ENCODE measurements at places on chromosomes 4 and X.

GRCh38 chrX:82816001-82816400 lies 692.1 kb upstream of the POU3F4 start:
- no peak for DNase-seq

- DNase-seq, result no peak
Observed at GRCh38 chr4:134695433-134695832, 493.8 kb upstream of the PABPC4L start.

DNA sequence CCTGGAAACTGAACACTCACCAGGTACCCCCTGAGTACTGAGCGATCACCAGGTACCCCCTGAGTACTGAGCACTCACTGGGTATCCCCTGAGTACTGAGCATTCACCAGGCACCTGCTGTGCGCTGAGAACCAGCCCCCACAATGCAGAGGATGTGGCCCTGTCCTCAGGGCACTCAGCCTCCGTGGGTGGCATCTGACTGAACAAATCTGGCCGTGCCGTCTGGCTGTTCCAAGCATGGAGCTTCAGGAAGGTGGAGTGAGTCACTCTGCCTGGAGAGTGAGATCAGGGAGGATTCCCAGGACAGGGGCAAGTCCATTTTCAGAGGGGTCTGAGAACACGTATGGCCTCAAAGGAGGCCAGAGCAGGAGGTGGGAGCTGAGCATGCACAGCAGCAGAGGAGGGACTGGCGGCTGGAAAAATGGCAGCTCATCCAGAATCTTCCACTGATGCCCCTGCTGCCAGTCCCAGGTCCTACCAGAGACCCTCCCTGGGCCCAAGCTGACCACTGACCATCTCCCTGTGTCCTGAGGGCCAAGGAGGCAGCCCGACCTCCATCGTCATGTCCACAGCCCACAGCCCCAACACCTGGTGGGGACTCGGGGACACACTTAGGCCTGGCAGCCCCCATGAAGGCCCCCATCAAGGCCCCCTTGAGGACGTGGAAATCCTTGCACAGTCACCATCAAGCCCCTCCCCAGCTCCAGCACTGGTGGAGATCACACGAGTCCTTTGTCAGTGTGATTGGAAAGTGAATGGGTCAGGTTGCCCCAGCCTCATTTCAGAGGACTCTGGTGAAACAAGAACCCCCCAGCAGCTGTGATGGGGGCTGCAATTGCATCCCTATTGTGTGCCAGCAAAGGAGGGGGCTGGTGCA lies 94.1 kb downstream of the HMX1 start:
- DNase-seq, result no peak

GRCh38 chr4:139568206-139568955 lies 12.4 kb upstream of the SETD7 start:
- DNase-seq, result no peak

- no peak for DNase-seq
Observed at GRCh38 chr4:17493619-17494018, 18.3 kb downstream of the QDPR start.

DNA sequence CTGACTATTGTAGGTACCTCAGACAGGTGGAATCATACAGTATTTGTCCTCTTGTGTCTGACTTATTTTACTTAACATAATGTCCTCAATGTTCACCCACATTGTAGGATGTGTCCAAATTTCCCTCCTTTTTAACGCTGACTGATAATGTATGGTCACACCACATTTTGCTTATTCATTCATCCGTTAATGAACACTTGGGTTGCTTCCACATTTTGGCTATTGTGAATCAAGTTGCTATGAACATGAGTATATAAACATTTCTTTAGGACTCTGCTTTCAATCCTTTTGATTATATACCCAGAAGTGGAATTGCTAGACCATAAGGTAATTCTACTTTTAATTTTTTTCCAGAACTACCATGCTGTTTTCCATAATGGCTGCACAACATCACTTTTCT lies 87.0 kb upstream of the NDP start:
- DNase-seq, result no peak

GRCh38 chr4:105620640-105621323 lies 68.4 kb downstream of the ARHGEF38 start:
- DNase-seq, result no peak

GRCh38 chr4:152259866-152260265 lies 276.0 kb downstream of the FBXW7 start:
- no peak for DNase-seq

GRCh38 chrX:3522101-3522650 lies 175.7 kb upstream of the MXRA5 start:
- DNase-seq, result no peak

- DNase-seq, result no peak
Observed at GRCh38 chrX:54325077-54325476, 32.8 kb downstream of the WNK3 start.

DNA sequence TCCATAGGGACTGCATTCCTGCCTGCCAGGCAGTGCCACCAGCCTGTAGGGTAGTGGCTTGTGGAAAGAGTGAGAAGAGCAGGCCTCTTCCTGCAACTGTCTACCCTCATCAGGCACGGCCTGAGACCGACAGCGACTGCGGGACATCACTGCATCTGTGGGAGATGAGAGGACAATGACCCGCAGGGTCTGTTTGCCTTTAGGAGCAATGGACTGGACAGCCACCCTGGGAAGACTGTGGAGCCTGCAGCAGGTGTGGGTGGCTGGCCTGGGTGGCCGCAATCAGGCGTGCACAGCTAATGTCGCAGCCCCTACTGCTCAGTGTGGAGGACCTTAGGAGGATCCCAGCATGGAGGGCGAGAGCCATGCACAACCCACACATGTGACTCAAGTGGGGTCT lies 227.9 kb downstream of the PTTG2 start:
- DNase-seq, result no peak

DNA sequence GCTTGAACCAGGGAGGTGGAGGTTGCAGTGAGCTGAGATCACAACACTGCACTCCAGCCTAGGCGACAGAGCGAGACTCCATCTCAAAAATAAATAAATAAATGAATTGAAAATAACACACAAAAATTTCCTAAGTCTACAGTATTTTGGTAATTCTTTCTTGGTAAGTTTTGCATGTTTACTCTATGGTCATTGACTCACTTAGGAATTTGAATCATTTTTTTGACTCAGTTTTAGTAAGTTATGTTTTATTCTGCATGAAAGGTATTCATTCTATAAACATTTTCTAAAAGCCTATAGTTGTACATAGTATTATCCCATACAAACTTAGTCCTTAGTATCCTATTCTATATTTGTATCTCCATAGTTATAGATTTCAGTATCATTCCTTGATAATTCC lies 772.9 kb upstream of the SLIT2 start:
- no peak for DNase-seq

DNA sequence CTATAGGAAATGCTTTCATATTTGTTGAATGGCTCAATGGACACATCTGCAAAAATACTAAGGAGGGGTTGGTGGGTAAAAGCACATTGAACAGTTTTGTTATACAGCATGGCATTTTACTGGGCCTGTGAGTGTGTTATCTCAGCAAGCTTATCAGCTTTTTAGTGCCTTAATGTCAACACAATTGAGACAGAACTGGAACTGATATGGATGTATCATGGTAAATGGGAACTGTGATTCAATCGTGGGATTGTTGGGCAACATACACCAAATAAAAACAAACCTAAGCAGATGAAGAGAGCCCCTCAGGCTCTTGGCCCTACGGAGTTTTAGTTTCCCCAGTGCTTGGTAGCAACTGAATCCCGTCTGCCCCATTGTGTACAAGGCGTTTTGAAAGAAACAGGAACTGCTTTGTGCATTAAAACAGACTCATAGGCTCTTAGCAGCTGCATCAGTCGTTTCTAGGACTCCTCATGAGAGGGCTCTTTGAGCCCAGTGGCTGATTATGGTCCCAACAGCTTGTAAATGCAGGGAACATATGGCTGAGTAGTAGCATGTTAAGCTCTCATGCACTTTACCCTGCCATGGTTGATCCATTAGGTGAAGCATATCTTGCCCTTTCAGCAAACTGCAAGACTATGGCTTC lies 7.3 kb downstream of the GPR119 start:
- DNase-seq, result no peak

GRCh38 chr4:18566970-18567799 lies 545.6 kb upstream of the LCORL start:
- DNase-seq, result no peak

- DNase-seq, result no peak
Observed at GRCh38 chr4:11704186-11704830, 275.6 kb upstream of the HS3ST1 start.

- no peak for DNase-seq
Observed at GRCh38 chrX:119686087-119686691, 6.8 kb downstream of the SEPTIN6 start.

DNA sequence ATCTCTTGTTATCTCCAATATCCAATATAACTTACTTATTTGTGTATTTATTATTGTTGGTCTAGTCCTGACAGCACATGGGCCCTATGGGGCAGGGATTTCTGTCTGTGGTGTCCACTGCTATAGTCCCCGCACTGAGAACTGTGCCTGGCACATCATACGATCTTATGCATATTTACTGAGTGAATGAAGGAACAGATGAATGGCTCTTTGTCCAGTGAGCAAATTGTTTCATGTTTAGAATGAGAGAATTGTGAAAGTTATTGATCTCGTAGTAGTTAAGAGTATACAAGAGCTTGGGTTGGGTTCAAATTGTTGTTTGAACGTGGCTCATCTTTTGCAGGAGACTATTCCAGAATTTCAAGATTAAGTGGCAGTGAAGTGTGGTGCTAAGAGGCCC lies 96.1 kb upstream of the SLC34A2 start:
- no peak for DNase-seq

DNA sequence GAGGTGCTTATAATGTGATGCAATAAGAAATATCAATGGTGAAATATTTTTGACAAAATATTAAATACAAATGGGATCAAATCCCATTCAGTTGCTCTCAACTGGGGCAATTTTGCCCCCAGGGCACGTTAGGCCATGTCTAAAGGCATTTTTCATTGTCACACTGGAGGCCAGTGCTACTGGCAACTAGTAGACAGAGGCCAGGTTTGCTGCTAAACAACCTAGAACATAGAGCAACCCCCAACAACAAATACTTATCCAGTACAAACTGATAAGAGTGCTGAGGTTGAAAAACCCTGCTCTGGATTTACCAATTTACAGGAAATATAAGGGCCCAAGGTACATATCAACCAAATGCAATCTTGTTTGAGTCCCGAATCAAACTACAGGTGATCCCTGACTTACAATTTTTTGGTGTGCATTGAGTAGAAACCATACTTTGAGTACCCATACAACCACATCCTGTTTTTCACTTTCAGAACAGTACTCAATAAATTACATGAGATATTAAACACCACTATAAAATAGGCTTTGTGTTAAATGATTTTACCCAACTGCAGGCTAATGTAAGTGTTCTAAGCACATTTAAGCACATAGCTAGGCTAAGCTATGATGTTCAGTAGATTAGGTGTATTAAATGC lies 237.5 kb downstream of the HNRNPD start:
- no peak for DNase-seq

- no peak for DNase-seq
Observed at GRCh38 chr4:100306018-100306417, 115.8 kb upstream of the DDIT4L start.

DNA sequence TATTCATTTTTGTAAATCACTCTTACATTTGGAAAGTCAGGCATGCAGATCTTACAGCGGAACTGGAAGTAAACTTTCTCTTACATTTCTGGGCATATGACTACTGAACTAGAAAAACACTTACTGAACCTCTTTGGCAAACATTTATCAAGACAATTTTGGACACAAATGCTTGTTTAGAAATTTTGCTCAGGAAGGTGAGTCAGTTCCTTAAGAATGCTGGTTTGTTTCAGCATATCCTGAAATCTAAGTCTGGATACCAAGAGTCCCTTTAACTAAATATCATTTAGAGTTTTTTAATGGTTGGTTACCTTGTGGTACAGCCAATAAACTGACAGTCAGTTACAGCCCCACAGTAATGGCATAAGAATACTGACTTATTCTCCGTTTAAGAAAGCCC lies 15.0 kb downstream of the SHISA3 start:
- DNase-seq, result no peak

DNA sequence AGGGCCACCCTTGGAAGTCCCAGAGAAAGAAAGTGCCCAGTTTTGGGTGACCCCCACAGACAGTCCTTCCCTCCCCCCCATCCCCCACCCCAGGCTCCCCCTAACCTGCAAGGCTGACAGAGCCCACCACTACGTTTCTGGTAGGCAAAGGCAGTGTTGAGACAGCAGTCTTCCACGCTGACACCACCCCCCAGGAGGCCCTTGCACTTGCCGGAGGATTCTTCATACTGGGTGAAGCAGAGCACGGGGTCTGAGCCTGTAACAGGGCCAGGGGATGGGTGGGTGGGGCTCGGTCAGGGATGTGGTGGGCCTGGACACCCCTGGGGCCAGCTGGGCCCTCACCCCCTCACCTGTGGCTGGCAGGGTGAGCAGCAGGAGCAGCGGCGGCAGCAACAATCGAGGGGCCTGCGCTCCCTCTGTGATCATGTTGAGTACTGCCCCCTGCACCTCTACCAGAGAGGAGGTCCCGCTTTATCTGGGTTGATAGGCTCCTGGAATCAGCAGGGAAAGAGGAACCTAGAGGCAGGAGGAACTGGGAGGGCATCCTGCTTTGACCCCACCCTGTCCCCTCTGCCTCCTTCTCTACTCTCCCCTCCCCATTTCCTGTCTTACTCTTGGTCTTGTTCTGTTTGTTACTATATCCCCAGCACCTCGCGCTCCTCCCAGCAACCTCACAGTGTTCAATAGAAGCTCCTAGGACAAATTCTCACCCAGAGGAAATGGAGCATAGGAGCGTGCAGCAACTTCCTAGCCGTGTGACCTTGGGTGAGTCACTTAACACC lies at the start of gene CFP:
Gene CFP (minus strand): TSS at position 512 of the 782 bp plus-strand sequence. CDS start 86 bp downstream, at position 426.
- DNase-seq, result no peak

DNA sequence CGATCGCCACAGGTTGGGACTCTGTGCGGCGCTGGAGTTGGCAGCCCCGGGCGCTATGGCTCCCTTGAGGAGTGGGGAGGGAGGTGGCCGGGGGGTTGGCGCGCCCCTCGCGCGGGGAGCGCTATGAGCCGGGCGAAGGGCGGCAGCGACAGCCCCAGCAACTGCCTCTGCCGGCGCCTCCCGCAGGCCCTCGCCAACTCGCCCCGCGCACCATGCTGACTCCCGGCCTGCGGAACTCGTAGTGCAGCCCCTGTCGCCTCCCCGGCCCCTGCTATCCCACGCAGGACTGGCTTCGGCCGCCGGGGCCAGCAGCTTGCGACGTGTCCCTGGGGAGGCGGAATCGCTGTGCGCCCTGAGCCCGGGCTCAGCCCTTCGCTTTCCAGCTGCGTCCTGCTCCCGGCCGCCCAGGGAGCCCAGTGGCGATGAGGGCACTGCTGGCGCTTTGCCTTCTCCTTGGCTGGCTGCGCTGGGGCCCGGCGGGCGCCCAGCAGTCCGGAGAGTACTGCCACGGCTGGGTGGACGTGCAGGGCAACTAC lies 415 bp downstream of the SHISA3 start:
- no peak for DNase-seq

DNA sequence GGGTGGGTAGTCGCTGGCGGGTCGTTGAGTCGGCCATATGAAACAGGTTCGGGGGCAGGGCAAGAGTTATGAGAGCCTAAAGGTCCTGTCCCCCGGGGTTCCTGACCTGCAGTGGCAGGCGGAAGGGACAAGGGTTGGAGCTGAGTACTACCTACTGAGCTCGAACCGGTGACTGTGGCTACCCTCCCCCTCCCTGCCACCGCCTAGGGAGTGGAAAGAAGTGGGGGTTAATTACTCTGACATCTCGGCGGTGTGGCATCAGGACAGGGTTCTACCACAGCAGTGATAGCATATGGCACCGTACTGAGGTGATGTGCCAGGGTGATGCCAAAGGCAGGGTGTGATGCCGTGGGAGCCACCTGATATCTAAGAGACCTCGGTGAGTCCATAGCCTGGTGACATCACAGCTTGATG lies 307 bp downstream of the ATG4A start:
- no peak for DNase-seq

GRCh38 chrX:95318882-95319281 lies 1365.8 kb upstream of the DIAPH2 start:
- DNase-seq, result no peak

- DNase-seq, result no peak
Observed at GRCh38 chr4:13523591-13524503, 20.5 kb downstream of the NKX3-2 start.
